ENCODE measurements at places on chromosomes 6 and 20.

- no peak for DNase-seq
Measured at GRCh38 chr6:11384531-11385309, 152.3 kb upstream of the NEDD9 start.

DNA sequence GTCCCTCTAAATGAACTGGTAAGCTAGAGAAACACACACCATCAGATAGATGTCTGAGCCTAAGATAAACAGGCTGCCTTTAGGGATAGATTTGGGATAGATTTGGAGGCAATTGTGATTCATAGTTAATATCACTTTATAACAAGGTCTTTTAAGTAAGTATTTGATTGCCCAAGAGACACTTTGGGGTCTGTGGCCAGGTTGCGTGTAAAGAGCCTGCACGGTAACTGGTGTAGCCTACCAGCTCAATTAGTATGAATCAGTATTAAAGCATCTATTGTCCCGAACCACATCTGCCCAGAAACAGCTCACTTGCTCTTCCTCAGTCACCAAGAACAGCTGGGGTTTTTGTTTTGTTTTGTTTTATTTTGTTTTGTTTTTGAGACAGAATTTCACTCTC is 193.3 kb downstream of the SASH1 start:
- no peak for DNase-seq

DNA sequence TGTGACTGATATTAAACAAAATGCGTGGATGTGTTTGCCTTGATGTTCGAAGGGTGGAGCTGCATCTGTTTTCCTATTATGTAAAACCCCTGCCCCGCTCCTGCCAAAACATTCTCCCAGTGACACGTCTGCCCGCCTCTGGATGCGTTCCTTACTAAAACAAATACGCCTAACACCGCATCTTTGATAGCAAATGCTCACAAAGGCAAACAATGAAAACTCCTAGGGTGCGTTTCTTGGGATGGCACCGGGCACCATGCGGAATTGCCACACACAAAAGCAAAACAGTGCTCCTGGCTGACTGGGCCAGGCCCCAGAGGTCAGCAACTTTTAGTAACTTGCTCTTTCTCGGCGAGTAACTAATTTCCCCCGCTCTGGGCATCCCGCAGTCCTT is 9.0 kb upstream of the FOXC1 start:
- no peak for DNase-seq

DNA sequence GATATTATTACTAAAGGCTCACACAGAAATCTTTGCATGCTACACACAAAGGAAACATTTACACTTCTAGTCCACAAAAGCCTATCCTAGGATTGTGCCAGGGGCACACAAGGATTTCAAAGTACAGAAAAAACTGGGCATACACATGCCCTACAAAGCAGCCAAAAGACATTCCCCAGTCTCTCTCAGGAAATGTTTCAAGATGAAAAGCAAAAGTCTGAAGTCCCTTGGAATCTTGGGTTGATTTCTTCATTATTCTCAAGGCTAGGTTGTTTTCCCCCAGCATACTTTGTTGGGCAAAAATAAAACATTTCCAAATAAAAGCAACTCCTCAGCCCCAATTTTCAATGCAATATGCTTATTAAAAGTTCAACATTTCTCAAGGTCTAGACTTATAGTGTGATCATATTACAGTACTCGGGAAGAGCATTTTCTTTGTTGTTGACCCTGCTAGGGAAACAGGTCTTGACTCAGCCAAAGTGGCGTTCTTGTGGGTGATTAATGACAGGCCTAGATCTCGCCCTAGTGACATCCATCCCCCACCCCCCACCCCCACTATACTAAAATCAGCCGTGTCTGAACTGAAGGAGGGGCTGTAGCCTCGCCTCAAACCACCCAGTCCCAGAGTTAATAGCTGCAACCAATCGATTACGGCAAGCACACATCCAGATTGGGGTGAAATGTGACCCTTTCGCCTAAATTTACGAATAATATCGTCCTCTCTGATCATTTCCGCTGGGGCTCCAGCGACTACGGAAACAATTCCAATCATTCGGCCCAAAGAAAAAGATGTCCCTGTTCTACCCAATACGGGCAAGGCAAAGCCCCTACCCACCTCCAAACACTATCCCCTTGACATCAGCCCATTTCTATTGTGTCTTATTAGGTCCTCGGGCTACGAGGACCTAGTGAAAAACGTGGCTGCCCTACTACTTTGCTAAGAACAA is 1.4 kb downstream of the AKIRIN2 start:
- peak; percentile 37 for DNase-seq

DNA sequence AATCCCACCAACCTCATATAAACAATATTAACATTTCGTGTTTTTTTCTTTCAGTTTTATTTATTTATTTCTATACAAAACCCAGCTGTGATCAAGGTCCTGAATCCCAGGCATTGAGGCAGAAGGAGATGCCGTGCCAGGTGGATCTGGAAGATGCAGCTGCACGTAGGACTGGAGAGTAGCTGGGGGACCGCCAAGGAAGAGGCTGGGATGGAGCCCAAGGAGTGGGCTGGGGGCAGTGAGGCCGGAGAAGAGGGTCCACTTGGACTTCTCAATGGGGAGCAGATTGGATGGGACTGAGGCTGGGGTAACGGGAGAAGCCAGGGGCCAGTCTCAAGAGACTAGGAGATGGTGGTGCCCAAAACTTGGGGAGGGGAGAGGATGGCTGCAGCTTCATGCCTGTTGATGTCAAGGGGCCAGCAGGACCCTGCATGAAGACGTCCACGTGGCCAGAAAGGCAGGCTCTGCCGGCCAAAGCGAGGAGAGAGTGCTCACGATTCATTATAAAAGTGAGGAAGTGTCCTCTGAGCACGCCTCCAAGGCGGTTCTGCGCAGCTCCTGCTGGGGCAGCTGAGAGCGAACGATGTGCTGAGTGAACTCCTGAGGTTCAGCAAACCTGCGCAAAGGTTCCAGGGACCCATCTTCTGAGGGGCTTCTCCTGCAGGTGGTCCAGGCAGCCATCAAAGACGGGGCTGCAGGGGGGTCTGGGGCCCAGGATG is 110.3 kb downstream of the BMP7 start:
- no peak for DNase-seq

- peak; percentile 88 for DNase-seq
Measured at GRCh38 chr6:121522265-121522664, 86.8 kb downstream of the GJA1 start.

GRCh38 chr6:52610011-52610410 is 33.2 kb upstream of the TRAM2 start:
- no peak for DNase-seq

DNA sequence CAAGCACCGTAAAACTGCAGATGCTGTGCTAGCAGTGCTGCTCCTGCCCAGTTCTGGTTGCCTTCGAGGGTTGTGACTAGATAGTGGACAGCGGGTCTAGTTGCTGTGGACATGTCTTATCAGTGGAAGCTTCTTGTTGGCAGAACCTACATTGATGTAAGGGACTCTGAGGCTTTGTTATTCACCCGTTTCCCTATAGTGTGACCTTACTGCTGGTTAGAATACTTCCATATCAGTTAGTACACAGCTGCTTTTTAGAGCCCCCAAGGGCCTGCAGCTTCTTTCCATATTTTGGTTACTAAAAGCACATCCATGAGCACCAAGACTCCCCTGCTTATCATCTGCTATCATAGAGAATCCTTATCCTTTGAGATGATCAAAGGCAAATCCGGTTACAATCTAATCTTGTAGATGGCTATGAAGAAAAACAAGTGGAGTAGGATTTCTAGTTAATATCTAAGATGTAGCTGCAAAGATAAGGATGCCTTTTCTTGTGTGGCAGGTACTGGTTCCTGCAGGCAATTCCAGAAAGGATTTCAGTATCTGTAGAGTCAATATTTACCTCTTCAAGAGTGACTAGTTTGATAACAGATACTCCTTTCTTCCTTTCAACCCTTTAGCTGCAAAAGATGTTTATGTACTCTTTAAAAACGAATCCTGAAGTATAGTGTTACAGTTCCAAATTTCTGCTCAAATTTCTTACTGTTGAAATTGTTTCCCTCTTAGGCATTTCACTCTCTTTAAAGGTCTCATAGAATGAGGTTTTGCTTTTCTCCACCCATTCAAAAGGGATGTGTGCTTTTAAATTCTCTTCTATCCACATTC is 163.6 kb downstream of the JARID2 start:
- no peak for DNase-seq

DNA sequence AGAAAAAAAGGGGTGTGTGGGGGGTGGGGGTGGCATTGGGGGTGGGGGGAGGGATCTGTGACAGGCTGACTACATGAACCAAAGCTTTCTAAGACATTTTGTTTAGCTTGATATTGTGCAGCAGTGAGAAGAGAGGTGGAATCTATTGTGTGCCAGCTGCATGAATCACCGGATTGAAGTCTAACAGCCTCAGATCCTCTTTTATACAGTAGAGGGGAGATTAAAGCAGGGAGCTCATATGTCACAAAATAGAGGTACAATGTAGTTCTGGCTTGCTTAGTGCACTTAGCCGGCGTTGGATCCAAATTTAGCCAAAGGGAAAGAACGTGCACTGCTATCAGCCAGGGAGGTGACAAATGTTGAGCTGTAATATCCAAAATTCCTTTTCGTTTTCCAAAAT is 404.2 kb upstream of the CITED2 start:
- no peak for DNase-seq

DNA sequence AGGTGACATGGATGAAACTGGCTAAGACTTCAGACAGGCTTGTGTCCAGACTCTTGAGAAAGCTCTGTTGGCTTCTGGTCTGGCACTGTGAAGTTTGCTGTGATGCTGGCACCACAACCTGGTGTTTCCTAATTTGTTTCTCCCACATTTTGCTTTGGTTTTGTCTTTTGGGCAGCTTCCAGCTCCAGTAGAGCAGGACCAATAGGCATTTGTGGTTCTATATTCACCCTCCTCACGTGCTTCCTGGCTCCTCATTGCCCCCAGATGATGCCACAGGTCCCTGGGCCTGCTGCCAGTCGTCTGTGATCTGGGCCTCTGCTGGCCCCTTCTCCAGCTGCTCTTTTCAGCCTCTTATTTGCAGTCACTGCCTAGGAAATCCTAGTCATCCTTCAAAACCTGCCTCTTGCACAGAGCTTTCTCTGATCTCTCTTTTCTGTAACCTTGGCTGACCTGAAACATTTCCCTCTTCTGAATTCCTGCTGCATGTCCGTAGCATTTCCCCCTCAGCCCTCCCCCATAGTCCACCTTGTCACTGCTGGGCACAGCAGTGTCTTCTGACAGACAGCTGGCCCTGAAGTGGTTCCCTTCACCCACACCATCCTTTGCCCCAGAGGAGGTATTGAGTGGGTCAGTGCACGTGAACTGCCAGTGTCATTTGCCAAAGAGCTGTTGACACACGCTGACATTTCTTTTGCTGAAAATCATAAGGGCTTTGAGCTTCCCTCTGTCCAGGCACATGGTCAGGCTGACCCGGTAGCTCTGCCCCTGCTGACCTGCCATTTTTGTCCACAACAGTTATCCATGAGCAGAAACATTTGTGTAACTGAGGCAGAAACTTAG is 63.0 kb downstream of the PTPN1 start:
- no peak for DNase-seq

GRCh38 chr20:31819083-31819784 is at the start of gene MYLK2:
MYLK2 (plus strand) TSS chr20:31819356; CDS start chr20:31819581, 225 bp downstream.
- DNase-seq: no peak

- no peak for DNase-seq
Measured at GRCh38 chr6:16700916-16701234, 60.4 kb downstream of the ATXN1 start.

All from epithelial cell of prostate (primary cell).